Activated T-cell treated with anti-CD3 and anti-CD28 coated beads for 4 hours (primary cell): ENCODE measurements at places on chromosomes 7 and 10.

- DNase-seq, result no peak
Observed at GRCh38 chr7:107643407-107643806, 17.2 kb upstream of the SLC26A4 start.

DNA sequence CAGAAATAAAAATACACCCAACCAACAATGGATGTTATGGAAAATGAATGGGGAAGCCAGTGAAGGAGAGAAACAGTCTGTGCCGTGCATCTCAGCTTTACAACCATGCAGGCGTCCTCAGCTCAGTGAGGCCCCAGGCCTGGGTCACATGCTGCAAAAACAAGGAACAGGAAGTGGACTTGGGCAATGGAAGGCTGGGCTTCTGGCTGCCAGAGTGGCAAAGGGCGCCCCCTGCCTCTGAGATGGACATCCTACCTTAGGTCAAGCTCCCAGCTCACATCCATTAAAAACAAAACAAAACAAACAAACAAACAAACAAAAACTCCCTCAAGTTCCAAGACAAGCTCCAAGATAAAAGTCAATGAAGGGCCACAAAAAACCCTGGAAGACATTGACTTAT, 54.7 kb upstream of the AFAP1L2 start:
- no peak for DNase-seq

DNA sequence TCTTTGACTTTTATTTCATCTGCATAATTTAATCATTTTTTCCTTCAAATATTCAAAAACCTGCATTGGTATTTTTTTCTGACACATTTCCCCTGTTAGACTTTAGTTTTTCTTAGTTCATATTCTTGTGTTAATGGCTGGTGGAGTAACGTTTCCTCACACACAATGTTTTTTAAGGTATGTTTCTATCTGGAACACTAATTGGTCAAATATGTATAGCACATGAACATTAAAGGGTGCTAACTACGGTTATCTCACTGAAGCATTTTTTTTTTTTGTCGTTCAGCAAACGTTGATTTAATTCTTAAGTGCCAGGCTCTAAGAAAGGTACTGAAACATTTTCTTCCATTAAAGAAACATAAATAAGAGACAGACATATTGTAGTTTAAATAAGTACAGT, 87.7 kb downstream of the PTPRZ1 start:
- DNase-seq, result no peak

- DNase-seq, result no peak
Observed at GRCh38 chr7:91288208-91288824, 24.1 kb downstream of the FZD1 start.

DNA sequence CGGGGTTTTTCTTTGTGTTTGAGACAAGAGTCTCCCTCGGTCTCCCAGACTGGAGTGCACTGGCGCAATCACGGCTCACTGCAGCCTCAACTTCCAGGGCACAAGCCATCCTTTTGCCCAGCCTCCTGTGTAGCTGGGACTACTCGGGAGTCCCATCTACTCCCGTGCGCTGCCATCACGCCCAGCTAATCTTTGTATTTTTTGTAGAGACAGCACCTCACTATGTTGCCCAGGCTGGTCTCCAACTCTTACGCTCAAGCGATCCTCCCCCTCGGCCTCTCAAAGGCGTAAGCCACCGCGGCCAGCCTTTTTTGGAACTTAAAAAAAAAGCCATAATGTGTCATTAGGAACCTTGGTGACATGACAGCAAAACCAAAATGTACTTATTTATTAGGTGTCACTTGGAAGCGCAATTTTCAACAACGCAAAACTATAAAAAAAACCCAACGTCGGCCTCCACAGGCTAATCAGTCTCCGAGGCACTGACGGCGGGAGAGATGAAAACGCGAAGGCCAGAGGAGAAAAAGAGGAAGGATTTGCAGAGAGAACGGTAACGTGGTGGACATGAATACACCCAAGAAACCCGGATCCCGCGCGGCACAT, 911 bp upstream of the HNRNPH3 start:
- peak; percentile 9 for DNase-seq

- no peak for DNase-seq
Observed at GRCh38 chr7:80588591-80588990, 49.9 kb upstream of the CD36 start.

DNA sequence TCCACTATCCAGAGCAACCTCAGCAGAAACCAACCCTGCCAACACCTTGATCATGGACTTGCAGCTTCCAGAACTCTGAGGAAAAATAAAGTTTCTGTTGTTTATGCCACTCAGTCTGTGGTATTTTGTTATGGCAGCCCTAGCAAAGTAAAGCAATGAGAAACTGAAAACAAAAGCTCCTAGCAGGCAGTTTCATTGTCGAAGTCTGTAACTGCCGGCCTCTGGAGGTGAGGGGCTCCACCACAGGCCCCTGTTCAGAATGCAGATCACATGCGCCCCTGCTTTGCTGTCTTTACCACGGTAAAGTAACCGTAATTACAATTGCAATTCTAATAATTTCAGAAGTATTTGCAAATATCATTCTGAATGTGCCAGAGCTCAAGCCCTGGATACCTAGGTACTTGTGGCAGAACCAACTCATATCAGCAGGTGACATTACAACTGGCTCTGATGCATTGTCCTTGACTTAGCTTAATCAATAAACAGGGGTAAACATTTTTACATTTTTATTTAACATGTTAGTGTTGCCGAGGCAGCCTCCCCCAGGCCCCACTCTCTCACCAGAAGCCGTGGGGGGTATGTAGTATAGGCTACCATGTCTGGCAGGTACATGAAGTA, 193.2 kb downstream of the ELMO1 start:
- no peak for DNase-seq

- no peak for DNase-seq
Observed at GRCh38 chr10:16765509-16766375, 51.5 kb downstream of the RSU1 start.

- DNase-seq, result no peak
Observed at GRCh38 chr10:93541402-93542357, 24.8 kb upstream of the FFAR4 start.

DNA sequence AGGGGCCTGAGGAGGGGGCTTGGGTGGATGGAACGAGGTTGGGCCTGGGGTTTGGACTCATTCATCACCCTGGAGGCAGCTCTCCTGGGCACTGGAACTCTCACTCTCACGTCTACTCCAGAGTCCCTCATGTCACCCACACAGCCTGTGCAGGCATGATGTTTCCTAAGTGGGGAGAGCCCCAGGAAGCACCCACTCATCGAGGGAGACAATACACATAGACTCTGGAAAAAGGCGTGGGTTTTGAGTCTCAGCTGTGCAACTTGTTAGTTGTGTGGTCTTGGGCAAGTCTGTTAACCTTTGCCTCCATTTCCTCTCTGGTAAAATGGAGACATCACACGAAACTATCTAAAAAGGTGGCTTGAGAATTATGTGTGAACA, 25.9 kb upstream of the RBM20 start:
- DNase-seq, result no peak

DNA sequence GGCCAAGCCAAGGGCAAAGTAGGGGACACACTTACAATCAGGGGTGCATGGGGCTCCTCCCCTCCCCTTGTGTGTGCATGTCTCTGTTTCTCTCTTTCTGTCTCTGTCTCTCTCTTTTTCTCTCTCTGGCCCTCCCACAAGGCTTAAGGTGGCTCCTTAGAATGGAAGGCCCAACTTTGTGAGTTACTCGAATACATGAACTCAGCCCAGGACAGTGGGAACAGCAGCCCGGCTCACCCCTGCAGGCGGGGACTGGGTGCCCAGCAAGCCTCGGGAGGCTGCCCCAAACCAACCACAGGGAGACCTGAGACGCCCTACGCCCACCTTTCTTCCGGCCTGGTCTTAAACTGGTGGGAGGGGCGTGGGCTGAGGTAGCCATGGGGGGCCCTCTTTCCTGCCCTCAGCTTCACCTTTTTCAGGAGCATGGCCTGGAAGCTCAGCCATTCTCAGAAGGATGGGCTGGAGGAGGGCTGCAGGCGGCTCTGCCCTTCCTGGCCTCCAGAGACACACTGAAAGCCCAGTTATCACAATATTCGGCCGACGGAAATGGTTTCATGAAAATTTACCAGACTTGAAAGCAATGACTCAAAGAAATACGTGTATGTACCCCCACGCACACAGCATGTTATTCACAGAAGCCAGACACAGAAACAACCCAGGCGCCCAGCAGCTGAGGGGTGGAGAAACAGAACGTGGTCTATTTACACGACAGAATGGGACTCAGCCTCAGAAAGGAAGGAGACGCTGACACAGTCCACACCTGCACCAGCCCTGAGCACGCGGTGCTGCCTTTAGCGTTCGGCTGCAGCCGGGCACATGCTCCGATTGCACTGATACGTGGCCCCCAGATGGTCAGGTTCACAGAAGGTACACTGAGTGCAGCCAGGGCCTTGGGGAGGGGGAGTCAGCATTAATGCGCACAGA, 229.5 kb downstream of the PTPRN2 start:
- DNase-seq, result no peak

GRCh38 chr10:5325076-5325475, 39.7 kb upstream of the UCN3 start:
- DNase-seq, result no peak

DNA sequence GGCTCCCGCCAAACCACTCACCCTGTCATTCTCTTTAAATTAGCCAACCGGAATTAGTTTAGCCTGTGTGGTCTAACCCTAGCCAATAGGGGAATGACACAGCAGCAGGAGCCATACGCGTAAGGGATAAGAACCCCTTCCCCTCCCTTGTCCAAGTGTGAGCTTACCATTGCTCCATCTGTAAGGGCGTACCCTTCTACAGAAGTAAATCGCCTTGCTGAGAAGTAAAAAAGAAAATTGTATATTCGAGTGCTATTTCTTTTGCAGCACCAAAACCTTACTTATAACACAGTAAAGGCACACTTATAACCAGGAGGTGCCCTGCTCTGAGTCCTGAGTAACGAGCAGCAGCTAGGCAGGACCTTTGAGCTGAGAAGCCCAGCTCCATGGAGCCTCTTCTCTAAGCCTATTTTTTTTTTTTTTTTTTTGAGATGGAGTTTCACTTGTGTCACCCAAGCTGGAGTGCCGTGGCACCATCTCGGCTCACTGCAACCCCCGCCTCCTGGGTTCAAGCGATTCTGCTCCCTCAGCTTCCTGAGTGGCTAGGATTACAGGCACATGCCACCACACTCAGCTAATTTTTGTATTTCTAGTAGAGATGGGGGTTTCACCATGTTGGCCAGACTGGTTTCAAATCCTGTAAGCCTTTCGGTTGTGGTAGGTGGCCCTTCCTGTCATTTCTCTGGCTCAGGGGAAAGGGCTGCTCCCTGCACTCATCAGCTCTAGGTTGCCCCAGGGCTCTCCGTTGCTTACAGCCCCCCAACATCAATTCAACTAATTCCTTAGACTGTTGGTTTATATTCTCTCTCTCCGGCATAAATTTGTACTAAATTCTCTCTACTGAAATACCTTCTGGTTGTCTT, 73.3 kb downstream of the NSUN6 start:
- DNase-seq, result no peak

- DNase-seq, result no peak
Observed at GRCh38 chr7:2022021-2022409, 210.7 kb downstream of the MAD1L1 start.

DNA sequence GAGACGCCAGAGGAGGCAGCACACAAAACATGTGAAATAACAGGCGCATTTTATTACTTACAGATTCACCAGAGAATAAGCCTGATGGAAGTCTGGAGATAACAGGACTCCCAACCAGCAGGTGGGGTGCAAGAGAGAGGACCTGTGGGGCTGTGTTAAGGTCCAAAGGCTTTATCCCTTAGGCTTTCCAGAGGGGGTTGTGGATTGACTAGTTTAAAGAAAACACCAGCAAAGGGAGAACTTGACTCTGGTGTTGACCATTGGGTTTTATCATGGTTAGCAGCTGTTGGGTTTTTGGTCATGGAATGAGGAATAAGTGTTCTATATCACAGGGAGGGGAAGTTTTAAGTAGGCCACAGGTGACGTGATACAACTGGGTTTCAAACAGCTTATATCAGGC, 1.6 kb upstream of the CRPPA start:
- no peak for DNase-seq

GRCh38 chr10:94125856-94126255, 132.1 kb downstream of the PLCE1 start:
- no peak for DNase-seq
